ENCODE measurements at places on chromosomes 2 and 18.

DNA sequence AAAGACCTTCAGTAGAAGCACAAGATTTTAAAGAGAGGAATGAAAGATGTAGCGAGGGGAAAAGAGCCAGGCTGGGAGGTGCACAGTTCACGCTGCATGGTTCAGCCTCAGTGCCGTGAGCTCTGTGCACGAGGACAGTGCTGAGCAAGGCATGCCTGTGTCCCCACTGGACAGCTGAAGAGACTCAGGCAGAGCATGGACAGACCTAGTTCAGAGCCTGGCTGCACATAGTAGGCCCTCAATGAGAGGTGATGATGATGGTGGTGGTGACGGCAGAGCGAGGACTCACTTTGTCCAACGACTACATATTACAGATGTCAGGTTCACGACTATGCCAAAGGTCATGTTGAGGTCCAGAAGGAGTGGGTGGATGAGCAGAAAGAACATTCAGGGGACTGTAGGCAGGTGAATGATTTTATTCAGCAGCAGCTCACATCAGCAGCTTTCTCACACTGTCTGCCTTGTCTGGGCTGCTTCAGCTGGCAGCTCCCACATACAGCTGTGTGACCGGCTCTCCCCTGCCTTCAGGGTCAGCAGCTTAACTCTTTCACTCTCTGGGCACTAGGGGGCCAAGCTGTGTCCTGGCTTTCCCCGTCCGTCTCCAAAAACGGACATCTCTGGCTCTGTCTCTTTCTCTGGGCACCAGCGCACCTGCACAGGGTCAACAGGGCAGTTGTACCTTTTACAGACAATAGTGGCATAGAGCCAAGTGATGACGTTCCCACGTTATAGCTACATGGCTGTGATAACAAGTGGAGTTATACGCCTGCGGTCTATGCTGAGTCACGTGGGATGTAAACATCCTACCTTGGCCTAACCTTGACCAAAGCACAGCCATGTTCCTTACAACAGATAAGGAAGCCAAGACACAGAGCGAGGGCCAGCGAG, 128.8 kb upstream of the MSH6 start:
- no peak for DNase-seq

GRCh38 chr18:67139899-67140298, 376.6 kb downstream of the DSEL start:
- DNase-seq = no peak

- DNase-seq = no peak
These were observed 360.7 kb upstream of the ETAA1 start for GRCh38 chr2:67036444-67036843.

DNA sequence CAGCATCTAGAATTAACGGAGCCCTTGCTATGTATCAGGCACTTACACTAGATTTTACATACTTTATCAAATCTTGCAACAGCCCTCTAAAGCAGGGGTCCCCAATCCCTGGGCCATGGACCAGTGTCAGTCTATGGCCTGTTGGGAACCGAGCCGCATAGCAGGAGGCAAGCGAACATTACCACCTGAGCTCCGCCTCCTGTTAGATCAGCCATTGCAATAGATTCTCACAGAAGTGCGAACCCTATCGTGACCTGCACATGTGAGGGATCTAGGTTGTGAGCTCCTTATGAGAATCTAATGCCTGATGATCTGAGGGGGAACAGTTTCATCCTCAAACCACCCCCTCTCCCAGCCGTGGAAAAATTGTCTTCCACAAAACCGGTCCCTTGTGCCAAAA, 13.4 kb downstream of the DNAJB2 start:
- no peak for DNase-seq

GRCh38 chr2:28640260-28640907, 111.2 kb upstream of the PPP1CB start:
- DNase-seq = no peak

GRCh38 chr2:181754105-181754504, 73.8 kb upstream of the NEUROD1 start:
- no peak for DNase-seq

GRCh38 chr2:170742896-170743529, 27.2 kb upstream of the ERICH2 start:
- no peak for DNase-seq

DNA sequence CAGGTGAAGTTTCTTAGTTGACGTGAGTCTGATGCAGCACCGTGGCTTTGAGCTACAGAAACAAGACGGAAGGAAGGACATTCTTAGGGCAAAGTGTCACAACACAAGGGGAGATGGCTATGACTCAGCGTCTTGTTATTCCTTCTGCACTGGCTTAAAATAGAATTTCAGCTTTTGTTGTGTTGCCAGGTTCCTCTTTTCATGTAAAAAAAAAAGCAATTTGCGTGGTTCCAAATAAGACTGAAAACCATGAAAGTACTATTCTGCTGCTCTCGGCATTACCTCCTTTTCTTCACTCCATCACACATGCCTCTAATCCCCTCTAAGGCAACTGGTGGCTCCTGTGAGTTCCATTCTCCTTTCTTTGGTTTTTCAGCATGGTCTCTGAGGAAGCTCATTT, 150.1 kb downstream of the ANTXR1 start:
- DNase-seq = no peak

DNA sequence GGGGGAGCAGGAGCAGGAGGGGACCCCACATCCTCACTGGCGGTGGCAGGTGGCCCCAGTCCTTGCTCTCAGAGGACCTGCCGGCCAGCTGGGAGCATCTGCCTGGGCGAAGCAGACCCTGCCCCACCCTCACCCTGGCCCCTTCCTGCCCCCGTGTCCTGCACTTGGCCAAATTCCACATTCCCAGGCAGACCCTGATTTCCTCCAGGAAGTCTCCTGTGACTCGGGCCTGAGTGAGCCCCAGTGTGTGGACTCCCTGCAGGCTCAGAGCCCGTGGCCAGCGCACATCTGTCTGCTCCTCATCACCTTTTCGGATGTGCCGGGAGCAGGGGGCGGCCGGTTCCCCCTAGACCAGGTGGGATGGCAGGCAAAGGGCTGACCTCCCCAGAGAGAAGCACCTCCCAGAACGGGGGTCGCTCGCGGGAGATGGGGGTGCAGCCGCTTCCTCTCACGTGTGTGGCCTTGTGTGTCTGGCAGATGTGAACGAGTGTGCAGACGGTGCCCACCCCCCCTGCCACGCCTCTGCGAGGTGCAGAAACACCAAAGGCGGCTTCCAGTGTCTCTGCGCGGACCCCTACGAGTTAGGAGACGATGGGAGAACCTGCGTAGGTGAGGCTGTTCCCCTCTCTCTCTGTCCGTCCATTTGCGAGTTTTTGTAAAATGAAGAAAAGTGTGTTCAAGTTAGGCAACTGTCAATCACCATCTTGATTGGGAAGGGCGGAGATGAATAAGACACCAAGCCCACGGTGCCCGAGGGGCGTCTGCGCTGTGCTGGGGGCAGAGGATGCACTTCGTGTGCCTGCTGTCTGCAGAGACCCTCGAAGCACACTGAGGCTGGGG, 90.4 kb downstream of the TPO start:
- DNase-seq = no peak
